ENCODE measurements at places on chromosomes 2 and 18.

DNA sequence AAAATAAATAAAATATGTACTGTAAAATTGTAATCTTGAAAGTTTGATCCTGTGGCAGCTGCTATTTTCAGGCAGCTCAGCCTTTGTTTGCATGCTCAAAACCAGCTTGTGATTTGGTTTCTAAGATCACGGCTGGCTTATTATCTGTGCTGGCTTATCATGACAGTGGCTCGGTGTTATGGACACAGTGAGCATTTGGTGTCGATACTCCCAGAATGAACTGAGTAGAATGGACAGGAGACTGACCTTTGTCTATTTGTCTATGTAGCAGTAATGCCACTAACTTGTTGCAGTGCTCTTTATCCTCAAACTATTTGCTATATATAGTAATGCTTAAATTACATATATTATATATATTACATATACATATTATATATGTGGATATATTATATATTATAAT is 58.8 kb downstream of the NEDD4L start:
- no peak for DNase-seq

DNA sequence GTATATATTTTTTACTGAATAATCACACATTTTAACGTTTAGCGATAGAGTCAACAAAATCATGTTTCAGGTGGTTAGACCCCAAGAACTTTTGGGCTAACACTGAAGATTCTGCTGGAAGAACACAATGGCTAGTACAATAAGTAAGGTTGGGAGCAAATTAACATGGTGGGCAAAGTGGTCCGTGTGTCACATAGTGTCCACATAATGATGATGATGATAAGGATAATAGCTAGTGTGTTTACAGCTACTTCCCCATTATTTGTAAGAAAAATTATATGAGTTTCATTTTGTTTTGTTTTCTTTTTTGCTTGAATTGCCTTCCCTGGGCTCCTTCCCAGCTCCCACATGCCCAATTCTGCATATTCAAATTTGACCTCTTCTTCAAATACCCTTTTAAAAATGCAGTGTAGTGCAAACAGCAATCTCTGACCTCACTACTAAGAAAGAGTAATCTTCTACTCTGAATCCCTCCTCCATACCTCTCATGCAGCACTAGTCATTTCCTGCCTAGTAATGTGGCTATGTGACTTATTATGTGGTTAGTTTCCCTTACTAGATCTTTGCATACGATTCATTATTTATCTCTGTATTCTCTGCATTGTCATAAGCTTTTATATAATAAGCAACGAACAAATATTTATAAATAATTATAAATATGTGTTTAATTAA is 16.9 kb upstream of the VPS54 start:
- DNase-seq = no peak

GRCh38 chr2:15348636-15349035 is 212.5 kb downstream of the NBAS start:
- DNase-seq = no peak

DNA sequence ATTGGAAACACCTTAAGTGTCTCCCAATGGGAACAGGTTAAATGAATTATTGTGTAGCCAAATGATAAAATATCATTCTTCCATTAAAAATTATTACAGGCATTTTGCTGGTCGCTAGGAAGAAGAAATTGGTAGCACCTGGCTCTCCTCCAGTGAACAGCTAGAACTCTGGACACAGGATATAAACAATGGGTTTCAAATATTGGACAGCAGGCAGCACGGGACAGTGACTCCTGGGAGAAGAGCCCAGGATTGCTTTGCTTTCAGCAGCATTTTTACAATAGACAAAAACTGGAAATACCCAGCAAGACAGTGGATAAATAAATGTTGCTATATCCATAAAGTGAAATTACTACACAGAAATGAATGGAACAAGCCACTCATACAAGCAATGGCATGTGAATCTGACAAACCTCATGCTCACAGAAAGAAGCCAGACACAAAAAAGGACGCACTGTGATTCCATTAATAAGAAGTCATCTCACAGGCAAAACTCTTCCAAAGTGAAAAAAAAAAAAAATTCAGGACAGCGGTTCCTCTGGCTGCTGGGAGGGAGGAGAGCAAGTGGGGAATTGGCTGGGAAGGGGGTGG is 50.5 kb downstream of the LAMA1 start:
- DNase-seq = no peak

- no peak for DNase-seq
Observed at GRCh38 chr2:12455661-12456060, 261.1 kb upstream of the TRIB2 start.

Measured in CD4-positive, alpha-beta T cell treated with Interferon gamma for 1 hour (primary cell).